ENCODE measurements at places on chromosomes 5 and 9. TPM values are rescaled to one million over a fixed set of nuclear protein-coding genes. Genes with fewer than 3 reads are reported as not detected.

- H3K36me3 ChIP-seq, result no peaks in the 10 kb centered on the region
- H3K4me3 ChIP-seq, result no peak overlapping the region
- no peak overlapping the region for H3K27ac ChIP-seq
- no peak for DNase-seq
- H3K27me3 ChIP-seq, result no peaks in the 10 kb centered on the region
- H3K4me1 ChIP-seq, result no peaks in the 10 kb centered on the region
These were observed 243.6 kb upstream of the HAPLN1 start for GRCh38 chr5:83964271-83964670.

- DNase-seq, result no peak
- no peaks in the 10 kb centered on the region for H3K4me1 ChIP-seq
- H3K27ac ChIP-seq, result no peak overlapping the region
- no peak overlapping the region for H3K4me3 ChIP-seq
These were observed 19.1 kb upstream of the TRIO start for GRCh38 chr5:14123974-14124482.

GRCh38 chr9:89149726-89150125, 28.9 kb downstream of the SHC3 start:
- H3K4me3 ChIP-seq, result no peak overlapping the region
- H3K36me3 ChIP-seq, result no peaks in the 10 kb centered on the region
- H3K4me1 ChIP-seq, result no peaks in the 10 kb centered on the region
- H3K27me3 ChIP-seq, result no peaks in the 10 kb centered on the region
- H3K27ac ChIP-seq, result no peak overlapping the region

DNA sequence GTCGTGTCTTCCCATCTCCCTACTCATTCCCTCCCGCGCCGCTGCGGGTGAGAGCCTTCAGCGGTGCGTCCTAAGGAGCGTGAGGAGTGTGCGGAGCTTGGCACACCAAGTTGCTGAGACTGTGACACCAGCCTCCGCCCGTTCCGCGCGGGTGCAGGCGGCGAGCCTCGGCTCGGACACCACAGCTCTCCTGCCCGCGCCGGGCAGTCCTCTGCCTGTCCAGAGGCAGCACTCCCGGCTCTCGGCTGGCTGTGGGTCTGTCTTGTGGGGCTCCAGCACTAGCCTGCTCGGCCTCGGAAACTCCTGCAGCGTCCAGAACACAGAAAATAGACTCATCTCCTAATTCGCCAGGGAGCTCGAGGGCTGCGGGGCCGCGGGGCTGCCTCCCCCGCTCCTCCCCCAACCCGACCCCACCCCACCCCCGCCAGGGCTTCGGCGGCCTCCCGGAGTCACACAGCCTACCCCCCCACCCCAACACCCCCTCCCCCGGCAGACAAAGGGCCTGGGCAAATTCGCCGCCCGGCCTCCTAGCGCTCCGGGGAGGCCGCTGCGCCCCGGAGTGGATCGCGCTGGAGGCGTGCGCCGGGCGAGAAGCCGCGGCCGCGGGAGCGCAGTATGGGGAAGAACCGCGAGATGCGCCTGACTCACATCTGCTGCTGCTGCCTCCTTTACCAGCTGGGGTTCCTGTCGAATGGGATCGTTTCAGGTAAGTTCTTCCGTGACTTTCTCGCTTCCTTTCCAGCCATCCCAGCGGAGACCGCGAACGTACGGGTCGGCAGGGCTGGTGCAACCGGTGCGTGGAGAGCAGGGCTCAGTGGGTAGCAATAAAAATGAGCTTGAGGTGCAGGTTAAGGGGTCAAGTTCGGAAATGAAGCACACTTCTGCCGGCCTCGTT, at the start of gene ADAMTS19:
Gene ADAMTS19 (plus strand): TSS at position 522 of the 895 bp plus-strand sequence. CDS start 94 bp downstream, at position 616.
- H3K4me3 ChIP-seq, result peak within 1 kb of the TSS; percentile 64
- no peaks in the 10 kb centered on the region for H3K27me3 ChIP-seq
- peak; percentile 60 for DNase-seq
- no peaks in the 10 kb centered on the region for H3K4me1 ChIP-seq

DNA sequence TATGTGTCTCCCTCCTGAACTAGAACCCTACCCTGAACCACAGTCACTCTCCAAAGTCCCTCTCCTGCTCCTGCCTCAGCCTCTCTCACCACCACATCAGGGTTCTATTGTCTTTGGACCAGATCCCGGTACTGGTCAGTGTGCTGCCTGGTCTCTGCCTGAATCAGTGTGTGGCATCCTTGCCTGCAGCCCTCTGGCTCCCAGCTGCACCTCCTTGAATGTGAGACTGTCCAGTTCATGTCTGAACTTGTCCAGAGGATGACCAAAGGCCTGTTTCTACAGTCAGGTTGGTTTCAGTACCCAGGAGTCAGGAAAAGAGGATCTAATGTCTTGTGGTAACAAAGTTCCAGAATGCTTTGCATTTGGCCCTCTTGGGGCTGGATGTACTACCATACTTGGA, 76.8 kb upstream of the RANBP3L start:
- H3K4me3 ChIP-seq, result no peak overlapping the region
- H3K4me1 ChIP-seq, result no peaks in the 10 kb centered on the region
- H3K27me3 ChIP-seq, result no peaks in the 10 kb centered on the region
- H3K36me3 ChIP-seq, result no peaks in the 10 kb centered on the region
- H3K27ac ChIP-seq, result no peak overlapping the region
- DNase-seq, result no peak

GRCh38 chr9:22160221-22160620, 151.1 kb upstream of the CDKN2B start:
- no peak overlapping the region for H3K27ac ChIP-seq
- H3K27me3 ChIP-seq, result no peaks in the 10 kb centered on the region

GRCh38 chr9:88954066-88954465, 37.2 kb upstream of the S1PR3 start:
- H3K4me3 ChIP-seq, result no peak overlapping the region
- no peaks in the 10 kb centered on the region for H3K4me1 ChIP-seq
- no peaks in the 10 kb centered on the region for H3K27me3 ChIP-seq

GRCh38 chr5:174789596-174789995, 65.2 kb downstream of the MSX2 start:
- H3K36me3 ChIP-seq, result no peaks in the 10 kb centered on the region
- no peaks in the 10 kb centered on the region for H3K27me3 ChIP-seq
- no peak for DNase-seq
- H3K4me1 ChIP-seq, result no peaks in the 10 kb centered on the region
- H3K27ac ChIP-seq, result no peak overlapping the region

GRCh38 chr5:96730586-96730985, 68.4 kb downstream of the CAST start:
- DNase-seq, result no peak
- H3K4me1 ChIP-seq, result no peaks in the 10 kb centered on the region

DNA sequence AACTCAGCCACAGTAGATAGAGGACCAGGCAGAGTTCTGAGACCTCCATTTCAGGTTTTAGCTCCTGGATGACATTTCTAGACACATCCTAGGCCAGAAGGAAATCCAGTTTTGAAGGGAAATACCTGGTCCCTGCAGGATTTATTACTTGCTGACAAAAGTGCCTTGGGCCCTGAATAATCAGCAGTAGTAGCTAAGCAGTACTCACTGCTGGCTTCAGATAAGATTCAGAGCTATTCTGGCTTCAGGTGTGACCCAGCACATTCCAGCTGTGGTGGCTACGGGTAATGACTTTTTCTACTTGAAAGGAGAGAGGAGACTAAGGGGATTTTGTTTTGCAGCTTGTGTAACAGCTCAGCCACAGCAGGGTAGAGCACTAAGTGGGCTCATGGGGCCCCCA, 34.0 kb downstream of the NDUFAF2 start:
- no peak overlapping the region for H3K4me3 ChIP-seq
- H3K27me3 ChIP-seq, result no peaks in the 10 kb centered on the region
- H3K36me3 ChIP-seq, result no peaks in the 10 kb centered on the region
- no peak for DNase-seq

DNA sequence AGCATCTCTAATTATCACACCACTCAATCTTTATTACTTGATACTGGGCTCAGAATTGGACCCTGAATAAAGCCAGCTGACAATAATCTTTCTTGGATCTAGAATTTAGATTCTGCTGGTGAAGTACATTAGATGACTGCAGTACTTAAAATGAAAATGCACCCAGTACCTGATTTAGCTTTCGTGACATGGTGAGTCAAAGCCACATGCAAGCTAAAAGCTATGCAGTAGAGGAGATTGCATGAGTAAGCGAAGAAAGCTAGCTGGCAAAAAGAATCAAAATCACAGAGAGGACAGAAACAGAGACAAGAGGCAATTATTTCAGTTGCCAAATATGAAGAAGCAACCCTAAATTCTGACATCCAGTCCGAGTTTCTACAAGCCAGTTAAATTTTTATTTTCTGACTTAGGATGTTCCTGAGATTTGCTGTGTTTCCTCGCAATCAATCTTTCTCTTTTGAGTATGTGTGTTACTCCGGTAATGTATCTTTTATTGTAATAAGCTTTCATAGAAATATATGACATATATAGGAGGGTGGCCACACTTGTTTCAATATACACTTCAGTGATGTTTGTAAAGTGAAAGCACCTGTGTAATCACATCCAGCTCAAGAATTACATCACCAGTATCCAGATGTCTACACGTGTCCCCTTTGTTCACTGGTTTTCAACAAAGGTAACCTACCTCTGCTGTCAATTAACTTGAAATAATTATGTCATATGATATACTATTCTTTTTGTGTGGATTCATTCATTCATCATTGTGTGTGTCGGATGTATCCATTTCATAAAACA, 101.7 kb downstream of the CDH18 start:
- no peak overlapping the region for H3K4me3 ChIP-seq
- no peak for DNase-seq
- no peak overlapping the region for H3K27ac ChIP-seq
- no peaks in the 10 kb centered on the region for H3K27me3 ChIP-seq

DNA sequence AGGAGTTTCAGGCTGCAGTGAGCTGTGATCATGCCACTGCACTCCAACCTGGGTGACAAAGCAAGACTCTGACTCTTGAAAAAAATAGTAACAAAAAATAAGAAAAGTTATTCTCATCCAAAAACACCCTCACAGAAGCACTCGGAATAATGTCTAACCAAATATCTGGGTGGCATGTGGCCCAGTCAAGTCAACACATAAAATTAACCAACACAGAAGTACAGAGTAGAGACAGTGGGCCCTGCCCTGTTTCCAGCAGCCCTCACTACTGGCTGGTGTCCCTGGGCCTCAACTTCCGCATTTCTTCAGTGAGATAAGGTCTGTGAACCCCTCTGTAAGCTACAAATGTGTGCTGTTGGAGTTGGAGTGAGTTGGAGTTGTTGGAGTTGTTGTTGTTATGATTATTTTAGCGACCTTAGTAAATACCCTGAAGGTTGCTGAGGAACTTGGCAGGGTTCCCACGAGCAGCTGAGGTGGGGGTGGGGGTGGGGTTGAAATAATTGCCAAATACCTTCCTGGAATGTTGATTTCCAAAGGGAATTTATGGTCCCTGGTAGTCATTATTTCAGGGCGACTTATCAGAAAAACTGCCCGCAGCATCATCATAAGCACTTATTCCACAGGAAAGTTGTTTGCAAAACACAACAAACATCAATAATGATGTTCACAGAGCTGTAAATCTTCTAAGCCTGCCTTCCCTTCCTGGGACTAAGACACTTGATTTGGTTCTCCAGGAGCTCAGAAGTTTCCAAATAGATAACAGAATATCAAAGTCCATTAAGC, 30.2 kb downstream of the C5orf15 start:
- no peaks in the 10 kb centered on the region for H3K27me3 ChIP-seq
- H3K27ac ChIP-seq, result no peak overlapping the region
- H3K4me1 ChIP-seq, result peaks cover 13% of the 10 kb centered on the region
- no peak for DNase-seq
- H3K36me3 ChIP-seq, result no peaks in the 10 kb centered on the region
- H3K4me3 ChIP-seq, result no peak overlapping the region

GRCh38 chr9:89234205-89235067, 55.8 kb upstream of the SHC3 start:
- H3K4me1 ChIP-seq, result peaks cover 5% of the 10 kb centered on the region
- no peaks in the 10 kb centered on the region for H3K27me3 ChIP-seq
- H3K36me3 ChIP-seq, result no peaks in the 10 kb centered on the region
- no peak overlapping the region for H3K27ac ChIP-seq
- DNase-seq, result no peak

DNA sequence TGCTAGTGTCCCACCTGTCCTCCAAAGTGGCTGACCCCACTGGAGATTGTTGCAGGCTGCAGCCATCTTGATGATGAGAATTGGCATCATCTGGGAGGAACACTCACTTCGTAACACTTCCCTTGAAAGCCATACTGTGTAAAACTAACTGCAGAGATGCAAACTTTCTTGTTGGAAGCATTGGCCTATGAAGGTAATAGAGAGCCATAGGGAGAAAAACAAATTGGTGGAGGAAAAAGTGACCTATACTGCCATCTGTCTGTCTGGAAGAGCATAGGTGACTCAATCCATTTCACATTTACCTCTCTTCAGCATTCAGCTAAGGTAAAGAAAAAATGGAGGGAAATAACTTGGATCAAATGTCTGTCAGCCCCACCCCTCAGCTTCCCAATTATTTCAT, 473.4 kb downstream of the NTRK2 start:
- no peaks in the 10 kb centered on the region for H3K36me3 ChIP-seq
- no peaks in the 10 kb centered on the region for H3K27me3 ChIP-seq
- H3K4me3 ChIP-seq, result no peak overlapping the region
- H3K4me1 ChIP-seq, result no peaks in the 10 kb centered on the region
- H3K27ac ChIP-seq, result no peak overlapping the region

- no peak overlapping the region for H3K4me3 ChIP-seq
- H3K4me1 ChIP-seq, result no peaks in the 10 kb centered on the region
- no peaks in the 10 kb centered on the region for H3K27me3 ChIP-seq
- no peak for DNase-seq
- no peaks in the 10 kb centered on the region for H3K36me3 ChIP-seq
These were observed 307.0 kb downstream of the EFNA5 start for GRCh38 chr5:107363768-107364167.

- H3K27ac ChIP-seq, result no peak overlapping the region
- DNase-seq, result no peak
- no peak overlapping the region for H3K4me3 ChIP-seq
- H3K36me3 ChIP-seq, result no peaks in the 10 kb centered on the region
- H3K4me1 ChIP-seq, result no peaks in the 10 kb centered on the region
- H3K27me3 ChIP-seq, result no peaks in the 10 kb centered on the region
These were observed 143.9 kb upstream of the ZNF366 start for GRCh38 chr5:72651109-72651508.

DNA sequence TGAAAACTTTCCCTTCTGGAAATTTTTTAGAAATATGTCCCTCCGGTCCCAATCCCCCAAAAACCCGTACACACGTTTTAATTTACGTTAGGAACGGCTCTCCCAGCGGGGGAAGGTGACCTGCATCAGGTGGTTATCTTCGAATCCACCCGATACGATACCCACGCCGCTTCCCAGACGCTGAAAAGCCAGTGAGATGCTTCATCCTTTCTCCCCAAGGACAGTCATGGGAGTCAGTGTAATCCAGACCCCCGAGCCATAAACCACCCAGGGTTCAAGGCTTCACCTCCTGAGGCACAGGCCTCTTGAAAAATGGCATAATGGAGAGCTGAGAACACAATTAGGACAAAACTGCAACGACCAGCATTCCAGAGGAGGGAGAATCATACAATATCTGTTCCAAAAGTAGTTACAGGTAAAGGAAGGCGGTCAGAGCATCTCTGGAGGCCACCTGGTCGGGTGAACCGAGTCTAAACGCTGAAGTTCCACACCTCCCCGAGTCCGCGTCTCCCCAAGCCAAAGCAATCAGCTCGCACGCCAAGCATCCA, 857 bp downstream of the FAM169A start:
- H3K4me1 ChIP-seq, result peaks cover 7% of the 10 kb centered on the region
- H3K4me3 ChIP-seq, result peak overlapping the region; percentile 66
- no peak for DNase-seq
- H3K27me3 ChIP-seq, result peaks cover 29% of the 10 kb centered on the region
- no peaks in the 10 kb centered on the region for H3K36me3 ChIP-seq

Gene FOXI1
- not detected for total RNA-seq

Gene SLC34A3
- total RNA-seq, result 4.0 TPM

Gene SPATA31D4
- total RNA-seq, result not detected

Gene CCDC192
- not detected for total RNA-seq

Gene PDGFRB
- 37.9 TPM for total RNA-seq

Gene PRUNE2
- 29.2 TPM for total RNA-seq

Gene GRXCR2
- total RNA-seq, result not detected

Gene PCDHA1
- not detected for total RNA-seq

Data from Peyer's patch (tissue), 4 donors.